Muscle of leg (tissue), 16 donors: ENCODE measurements at places on chromosomes 4 and X. TPM values are rescaled to one million over a fixed set of nuclear protein-coding genes. Genes with fewer than 3 reads are reported as not detected.

DNA sequence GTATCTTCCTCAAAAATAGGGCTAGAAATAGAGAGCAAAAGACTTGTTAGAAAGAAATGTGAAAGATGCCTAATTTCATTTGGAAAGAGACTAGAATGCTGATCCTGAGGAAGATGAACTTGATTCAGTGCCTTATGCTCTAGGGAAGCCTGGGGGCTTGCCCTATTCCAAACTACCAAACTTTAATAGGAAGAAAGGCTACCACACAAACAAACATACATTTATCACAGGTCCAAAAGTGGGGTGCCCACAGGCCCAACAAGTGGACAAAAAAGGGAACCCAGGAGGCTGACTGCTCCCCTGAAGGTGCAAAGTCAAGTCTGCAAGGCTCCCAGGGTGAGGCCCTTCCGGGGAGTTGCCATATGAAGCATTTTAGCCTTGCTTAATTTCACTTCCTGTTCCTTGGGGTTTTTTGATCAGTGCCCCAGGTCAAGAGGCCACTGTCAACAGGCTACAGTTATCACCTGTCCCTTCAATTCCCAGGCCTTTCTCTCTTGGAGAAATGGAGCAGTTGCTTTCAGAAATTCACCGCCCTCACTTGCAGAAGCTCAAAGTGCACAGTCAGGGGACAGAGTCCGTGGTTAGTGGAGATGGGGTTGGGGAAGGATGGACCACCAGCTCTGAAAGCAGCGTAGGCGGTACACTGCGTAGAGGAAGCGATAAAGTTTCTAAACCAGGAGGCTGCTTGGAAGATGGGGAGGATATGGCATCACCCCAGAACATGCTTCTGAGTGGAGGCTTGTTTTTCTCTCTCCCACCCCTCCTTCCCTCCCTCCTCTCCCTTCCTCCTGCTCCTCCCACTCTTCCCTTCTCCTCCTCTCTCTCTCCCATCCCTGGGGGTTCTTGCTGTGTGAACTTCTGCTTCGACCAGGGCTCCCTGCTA, 36.4 kb downstream of the TMEM154 start:
- DNase-seq, result no peak

- no peak for DNase-seq
Measured at GRCh38 chrX:53654376-53654775, 32.1 kb downstream of the HUWE1 start.

- DNase-seq, result no peak
Measured at GRCh38 chrX:107686792-107687191, 58.5 kb downstream of the PRPS1 start.

The CYSLTR1 gene
- total RNA-seq, result 11.1 TPM

DNA sequence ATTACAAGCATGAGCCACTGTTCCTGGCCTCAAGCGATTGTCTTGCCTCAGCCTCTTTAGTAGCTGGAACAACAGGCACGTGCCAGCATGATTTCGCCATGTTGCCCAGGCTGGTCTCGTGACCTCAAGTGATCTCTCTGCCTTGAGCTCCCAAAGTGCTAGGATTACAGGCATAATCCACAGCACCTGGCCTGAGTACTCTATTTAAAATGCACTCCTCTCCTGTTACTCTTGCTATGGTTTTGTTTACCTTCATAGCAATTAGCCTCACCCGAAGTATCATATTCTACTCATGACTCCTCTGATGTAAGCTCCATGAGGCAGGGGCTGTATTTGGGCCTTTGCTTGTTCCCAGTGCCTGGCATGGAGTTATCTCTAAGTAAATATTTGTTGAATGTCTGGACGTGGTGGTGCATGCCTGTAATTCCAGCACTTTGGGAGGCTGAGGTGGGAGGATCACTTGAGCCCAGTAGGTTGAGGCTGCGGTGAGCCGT, 92.5 kb upstream of the SLC34A2 start:
- DNase-seq, result peak; percentile 13

DNA sequence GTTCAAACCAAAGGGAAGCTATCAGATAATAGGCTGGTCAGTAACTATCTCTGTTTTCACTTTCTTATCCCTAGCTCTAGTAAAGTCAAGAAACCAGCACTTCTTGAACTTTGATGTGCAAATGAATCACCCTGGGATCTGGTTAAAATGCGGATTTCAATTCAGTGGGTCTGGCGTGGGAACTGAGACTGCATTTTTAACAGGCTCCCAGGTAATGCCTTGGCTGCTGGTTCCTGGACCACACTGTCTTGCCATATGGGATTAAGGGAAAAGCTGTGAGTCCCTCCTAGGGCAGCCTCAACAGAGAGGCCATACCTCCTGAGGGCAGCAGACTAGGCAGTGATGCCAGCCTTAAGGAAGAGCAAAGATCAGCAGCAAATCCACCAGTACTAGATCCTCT, 1.7 kb downstream of the RNF175 start:
- no peak for DNase-seq
